ENCODE measurements at places on chromosomes 2 and 18.

DNA sequence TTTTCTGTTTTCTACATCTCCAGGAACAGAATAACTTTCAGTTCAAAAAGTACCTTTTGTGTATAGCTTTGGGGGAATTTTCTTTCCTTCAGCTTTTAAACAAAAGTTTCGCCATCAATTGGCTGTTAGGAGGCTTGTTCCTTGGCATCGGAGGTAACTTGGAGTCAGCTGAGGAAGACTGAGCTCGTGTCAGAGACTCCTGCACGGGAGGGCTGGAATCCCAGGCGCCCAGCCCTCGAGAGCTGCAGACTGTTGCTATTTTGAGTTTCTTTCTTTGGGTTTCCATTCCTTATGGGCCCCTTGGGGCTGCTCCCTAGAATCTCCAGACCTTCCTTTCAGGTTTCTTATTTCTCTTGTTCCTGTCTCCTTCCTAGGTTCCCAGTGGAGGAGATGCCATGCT is 8.1 kb downstream of the EMILIN2 start:
- DNase-seq = no peak

DNA sequence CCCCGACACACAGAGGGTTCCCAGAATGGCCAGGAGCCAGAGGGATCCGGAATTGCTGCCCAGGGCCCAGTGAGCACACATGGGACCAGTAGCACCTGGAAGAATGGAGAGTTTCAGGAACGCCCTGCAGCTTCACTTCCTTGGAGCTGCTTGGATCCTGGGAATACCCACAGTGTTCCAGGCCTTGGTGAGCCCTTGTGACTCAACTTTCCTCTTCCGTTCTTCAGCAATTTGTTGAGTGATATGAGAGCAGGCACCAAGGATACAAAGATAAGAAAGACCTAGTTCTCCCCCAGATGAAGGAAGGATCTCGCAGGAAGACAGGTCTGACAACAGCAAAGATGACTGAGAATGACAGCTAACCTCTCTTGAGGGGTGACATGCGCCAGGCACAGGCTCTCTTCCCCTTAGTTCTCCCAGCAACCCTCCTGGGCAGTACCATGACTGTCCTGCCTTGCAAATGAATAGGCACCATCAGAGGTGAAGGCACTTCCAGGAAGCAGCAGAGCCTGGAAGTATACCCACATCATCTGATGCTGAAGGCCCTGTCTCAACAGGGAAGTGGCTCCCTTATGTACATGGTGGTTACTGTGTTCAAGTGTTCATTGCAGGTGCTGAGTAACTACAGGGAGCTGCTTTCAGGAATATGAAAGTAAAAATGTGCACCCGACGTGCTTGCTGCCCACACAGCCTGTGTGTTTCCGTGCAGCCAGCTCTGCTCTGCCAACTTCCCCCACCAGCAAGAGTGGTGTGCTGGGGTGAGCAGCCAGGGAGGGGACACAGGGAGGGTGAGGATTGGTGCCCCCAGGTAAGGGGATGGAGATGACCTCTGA is 116.2 kb downstream of the STPG4 start:
- peak; percentile 10 for DNase-seq

DNA sequence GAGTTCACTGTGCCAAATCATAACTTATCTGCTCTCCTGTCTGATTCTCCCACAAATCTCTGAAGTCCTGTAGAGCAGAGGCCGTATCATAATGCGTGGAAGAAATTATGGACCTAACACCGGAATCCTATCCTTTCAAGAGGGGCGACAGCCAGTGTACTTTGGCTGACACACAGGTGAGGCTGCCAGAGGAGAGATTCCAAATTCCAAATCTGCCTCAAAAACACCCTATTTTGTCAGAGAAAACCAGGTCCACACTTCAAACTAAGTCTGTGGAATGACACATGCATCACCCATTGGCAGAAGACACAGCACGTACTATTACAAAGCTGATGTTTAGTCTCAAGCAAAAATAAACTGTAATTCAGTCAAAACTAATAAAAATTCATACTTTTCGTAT is 139.2 kb upstream of the PID1 start:
- no peak for DNase-seq

GRCh38 chr2:216081487-216082116 is at the start of the genes PECR and TMEM169:
TSS of gene PECR (minus strand) at chr2:216081809. CDS start at chr2:216081741, 68 bp downstream.
TSS of gene TMEM169 (plus strand) at chr2:216081919. CDS start at chr2:216095964, 14,045 bp downstream.
- peak; percentile 68 for DNase-seq

- DNase-seq = peak; percentile 87
Measured at GRCh38 chr2:216695401-216695821, at the start of gene IGFBP5. TSS of gene IGFBP5 (minus strand) at chr2:216695549. CDS start at chr2:216694775, 774 bp downstream.

GRCh38 chr2:219644801-219645480 is 17.5 kb downstream of the SLC4A3 start:
- DNase-seq = peak; percentile 6

DNA sequence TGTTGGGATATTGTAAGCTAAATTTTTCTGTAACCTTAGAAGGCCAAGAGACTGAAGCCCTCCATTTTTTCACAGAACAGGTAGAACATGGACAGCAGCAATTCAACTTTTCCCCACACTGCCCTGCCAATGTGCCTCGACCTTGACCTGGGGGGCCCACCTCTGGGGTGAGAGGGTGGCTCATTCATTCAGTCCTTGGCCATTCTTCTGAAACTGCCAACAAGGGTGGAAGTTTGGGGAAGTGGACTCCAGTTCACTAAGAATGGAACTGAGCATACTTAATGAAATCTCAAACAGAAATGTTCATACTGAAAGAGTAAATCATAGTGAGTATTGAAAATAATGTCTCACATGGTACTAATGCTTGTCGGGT is 1.1 kb downstream of the EEF1B2 start:
- no peak for DNase-seq

DNA sequence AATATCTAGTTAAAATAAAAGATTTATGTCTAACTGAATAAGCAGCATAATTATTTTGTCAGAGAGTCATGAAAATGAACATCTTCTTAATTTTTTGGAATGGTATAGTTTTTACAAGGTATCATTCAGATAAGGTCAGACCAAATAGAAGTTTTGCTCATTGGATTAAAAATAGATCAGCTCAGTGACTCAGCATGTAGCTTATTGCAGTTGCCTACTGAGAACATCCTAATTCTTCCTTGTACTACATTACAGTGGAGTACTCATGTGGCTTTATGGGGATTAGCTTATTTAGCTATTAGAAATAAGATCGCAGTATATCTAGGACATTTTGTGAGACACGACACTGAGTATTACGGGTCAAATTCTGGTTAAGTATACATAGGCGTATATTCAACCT is 38.2 kb upstream of the PPM1B start:
- DNase-seq = no peak

DNA sequence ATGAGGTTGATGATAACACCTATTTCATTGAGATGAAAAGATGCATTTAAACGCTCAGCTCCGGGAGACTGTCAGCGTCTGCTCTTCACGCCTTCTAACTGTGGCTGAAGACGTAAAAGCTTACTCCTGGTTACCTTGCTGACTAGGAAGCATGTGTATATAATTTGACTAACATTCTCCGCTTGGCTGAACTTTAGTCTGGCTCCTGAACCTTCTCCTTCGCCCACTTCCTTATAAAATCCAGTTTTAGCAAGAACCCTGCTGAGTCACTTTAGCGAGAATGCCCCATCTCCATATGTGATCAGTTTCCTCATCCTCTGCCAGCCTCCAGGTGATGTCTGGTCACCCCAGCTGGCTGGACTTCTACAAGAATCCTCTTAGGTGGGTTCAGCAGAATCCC is 12.7 kb upstream of the CREG2 start:
- no peak for DNase-seq

DNA sequence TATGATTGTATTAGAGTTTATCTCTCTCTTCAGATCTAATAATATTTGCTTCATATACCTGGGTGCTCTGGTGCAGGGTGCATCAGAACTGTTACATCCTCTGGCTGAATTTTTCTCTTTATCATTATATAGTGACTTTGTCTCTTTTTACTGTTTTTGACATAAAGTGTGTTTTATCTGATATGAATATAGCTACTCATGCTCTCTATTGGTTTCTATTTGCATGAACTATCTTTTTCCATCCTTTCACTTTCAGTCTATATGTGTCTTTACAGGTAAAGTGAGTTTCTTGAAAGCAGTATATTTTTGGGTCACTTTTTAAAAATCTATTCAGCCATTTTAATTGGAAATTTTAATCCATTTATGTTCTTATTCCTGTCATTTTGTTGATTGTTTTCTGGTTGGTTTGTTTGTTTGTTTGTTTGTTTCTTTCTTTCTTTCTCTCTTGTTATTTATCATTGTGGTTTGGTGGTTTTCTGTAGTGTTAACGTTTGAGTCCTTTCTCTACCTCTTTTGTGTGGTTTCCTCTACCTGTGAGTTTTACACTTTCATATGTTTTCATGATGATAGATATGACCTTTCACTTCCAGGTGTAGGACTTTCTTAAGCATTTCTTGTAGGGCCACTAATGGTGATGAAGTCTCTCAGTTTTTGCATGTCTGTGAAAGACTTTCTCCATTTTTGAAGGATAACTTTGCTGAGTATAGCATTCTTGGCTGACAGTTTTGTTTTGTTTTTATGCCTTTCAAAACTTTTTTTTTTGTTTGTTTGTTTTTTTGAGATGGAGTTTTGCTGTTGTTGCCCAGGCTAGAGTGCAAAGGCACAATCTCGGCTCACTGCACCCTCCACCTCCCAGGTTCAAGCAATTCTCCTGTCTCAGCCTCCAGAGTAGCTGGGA is 54.9 kb downstream of the CCNT2 start:
- DNase-seq = no peak

DNA sequence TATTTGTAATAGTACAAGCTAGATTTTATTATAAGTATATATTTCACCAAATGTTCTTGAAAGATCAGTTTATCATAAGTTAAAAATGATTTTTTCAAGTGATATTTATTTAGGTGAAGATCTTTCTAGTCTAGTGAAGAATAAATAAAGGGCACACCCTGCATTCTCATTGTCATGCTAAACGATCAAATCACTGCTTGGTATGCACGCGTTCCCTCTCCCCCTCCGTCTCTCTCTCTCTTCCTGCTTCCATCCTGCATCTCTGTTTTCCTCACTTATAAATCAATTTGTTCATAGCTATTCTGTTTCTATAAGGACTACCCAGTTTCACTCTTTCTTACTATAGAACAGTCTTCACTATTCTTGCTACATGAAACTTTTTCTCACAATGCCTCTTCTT is 1067.4 kb downstream of the LRP1B start:
- DNase-seq = no peak

- no peak for DNase-seq
Measured at GRCh38 chr2:136497709-136498108, 267.6 kb upstream of the THSD7B start.

DNA sequence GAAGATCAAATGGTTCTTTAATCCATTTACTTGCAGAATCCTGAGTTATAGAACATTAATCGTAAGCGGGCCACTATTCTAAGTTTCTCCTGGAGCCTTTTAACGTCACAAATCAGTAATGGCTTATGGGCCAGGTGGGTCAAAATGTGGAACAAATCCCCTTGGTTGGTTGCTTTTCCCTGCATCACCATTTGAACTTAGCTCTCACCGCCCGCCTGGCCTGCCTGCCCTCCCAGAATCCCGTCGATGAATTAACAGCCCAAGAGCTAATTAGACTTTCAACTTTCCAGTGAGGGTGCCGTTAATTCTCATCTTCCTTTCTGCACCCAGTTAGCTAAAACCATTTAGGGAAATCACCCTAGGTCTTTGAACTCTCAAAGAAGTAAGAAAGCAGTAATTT is 205.5 kb downstream of the RNF152 start:
- DNase-seq = no peak

- no peak for DNase-seq
Measured at GRCh38 chr2:144180131-144180530, 339.8 kb downstream of the ZEB2 start.

GRCh38 chr2:138931284-138932256 is 151.4 kb upstream of the NXPH2 start:
- DNase-seq = no peak

DNA sequence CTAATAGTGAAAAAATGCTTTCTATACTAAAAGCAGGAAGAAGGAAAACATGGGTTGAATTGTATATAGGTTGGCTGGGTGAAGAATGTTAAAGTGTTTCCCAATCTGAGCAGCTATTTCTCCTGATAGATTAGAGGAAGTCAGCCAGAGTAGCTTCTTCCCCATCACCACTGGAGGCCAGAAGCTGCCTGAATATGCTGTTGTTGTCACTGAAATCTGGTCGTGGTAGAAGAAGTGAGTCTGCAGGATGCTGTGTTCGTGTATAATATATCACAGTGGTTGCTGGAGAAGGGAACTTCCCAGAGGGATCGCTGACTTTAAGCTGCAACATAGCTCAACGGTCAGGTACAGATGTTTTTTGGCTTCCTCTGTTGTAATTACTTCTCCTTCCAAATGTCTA is 247.5 kb upstream of the LRATD1 start:
- no peak for DNase-seq

DNA sequence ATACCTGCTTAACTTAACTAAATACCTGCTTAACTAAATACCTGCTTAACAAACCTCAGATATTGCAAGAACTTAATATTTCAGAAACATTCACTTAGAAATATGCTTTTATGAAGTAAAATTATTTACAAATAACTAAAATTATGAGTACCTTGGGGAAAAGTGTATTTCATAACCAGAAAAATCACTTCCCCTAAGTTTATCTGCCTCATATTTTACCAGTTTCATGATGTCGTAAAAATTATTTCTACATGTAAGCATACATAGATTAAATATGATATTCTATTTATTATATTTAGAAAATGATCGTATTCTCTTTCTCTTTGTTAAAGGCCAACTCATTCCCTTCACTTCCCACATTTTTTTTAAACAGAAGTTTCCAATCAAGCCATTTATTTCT is 41.5 kb upstream of the DSC1 start:
- no peak for DNase-seq

GRCh38 chr18:9516437-9517064 is 41.2 kb downstream of the RALBP1 start:
- peak; percentile 39 for DNase-seq

DNA sequence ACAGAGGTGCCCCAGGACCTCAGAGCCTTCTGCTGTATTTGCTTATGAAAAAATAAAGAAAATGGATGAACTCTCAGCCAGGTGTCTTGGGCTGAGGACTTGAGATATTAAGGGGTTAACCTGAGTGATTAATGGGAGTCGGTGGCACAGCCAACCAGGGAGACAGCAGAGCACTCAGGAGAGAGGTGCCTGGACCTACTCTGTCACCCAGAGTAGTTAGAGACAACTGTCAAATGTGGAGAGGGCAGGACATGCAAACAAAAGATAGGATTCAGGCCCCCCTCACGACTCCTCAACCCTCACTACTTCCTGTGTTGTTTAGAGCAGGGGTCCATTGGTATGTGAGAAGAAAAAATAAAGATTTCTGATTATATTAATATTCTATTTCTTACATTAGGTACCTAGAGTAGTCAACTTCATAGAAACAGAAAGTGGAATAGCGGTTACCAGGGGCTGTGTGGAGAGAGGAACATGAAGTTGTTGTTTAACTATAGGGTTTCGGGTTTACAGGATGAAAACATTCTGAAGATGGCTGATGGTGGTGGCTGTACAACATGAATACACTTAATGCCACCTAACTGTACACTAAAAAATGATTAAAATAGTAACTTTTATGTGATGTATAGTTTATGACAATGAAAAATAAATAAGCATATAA is 28.6 kb upstream of the CETN1 start:
- DNase-seq = no peak

DNA sequence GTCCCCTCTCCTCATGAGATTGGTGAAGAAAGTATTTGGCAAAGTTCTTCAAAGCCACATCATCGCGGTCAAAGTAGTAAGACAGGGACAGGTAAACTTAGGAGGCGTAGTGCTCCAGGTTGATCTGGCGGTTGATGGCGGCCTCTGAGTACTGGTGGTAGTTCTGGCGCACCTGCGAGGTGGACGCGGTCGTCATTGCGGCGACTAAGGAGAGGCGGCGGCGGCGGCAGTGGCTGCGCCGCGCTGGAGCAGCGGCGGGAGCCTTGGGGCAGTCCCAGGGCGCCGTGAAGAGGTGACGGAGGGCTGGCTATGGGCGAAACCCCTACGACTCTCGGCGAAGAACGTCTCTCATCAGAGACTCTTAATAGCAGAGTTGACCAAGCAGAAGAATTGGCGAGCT is 107.2 kb upstream of the UBE2E3 start:
- DNase-seq = no peak
